ENCODE measurements at places on chromosomes 1 and 21.

DNA sequence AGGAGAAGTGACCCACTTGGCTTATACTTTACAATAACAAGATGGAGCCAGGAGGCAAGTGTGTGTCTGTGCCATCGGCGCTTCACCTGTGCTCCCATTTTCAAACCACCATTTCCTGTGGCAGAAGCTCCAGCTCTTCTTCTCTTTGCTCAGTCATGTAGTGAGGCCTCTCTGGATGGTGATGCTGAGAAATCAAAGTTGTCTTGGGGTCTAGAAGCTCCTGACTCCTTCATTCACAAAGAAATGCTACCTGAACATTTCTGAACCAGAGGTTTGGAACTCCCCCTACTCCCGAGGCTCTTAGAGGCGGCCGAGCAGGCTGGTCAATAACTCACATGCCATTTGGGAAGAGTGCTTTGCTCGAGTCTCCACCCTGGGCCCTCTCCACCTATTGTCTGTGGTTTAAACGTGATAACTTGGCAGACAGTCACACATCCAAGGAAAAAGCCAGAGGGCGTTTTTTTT, 18.0 kb downstream of the SLAMF1 start:
- DNase-seq = peak; percentile 53

- no peak for DNase-seq
Observed at GRCh38 chr1:228379666-228380065, 27.0 kb downstream of the TRIM11 start.

DNA sequence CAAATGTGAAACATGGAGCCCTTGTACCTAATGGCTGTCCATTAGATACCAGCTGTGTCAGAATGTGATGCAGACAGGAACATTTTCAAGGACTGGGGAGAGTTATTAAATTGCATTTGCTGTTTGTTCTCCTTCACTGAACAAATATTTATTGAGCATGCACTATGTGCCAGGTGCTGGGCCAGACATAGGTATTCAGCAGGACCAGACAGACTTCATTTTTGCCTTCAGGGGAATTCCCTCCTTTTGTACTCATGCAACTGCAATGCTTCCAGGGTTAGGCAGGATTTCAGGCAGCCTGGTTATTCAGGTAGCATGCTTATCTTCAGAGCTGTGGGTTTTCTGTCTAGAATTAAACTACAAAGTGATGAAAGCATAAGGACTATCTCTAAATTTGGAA, 64.2 kb upstream of the SMYD2 start:
- no peak for DNase-seq

DNA sequence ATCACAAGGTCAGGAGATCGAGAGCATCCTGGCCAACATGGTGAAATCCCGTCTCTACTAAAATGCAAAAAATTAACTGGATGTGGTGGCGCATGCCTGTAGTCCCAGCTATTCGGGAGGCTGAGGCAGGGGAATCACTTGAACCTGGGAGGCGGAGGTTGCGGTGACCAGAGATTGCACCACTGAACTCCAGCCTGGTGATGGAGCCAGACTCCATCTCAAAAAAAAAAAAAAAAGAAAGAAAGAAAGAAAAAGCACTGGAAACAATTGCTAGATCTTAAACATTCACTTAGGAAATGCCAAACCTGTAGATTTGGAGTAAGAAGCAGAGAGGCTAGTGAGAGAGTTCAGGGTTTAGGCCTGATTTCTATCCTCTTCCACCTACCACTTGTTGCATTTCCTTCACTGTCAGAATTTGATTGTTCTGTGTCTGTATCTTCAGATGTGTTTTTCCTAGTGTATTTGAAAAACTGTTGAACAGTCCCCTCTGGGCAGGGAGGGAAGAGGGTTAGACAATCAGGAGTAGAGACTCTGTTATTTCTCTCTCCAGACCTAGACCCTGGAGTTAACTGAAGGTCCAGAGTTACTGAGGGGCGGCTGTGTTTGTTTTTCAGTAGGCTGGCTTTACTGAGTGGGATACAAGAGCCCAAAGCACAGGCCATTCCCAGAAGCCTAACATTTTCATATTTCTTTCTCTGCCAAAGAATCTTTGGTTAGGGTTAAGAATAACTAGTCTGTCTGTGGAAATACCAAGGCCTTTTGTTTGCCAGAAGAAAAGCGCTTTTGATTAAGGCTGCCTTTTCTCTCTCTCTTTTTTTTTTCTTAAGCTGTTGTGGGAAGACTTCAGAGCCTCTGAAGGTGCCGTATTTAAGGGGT, 31.1 kb upstream of the MACF1 start:
- no peak for DNase-seq

- DNase-seq = no peak
Observed at GRCh38 chr1:239218301-239218700, 168.1 kb upstream of the CHRM3 start.

GRCh38 chr1:40919475-40920011, 57.4 kb upstream of the CITED4 start:
- DNase-seq = no peak

GRCh38 chr1:3410142-3410925, 44.1 kb upstream of the ARHGEF16 start:
- DNase-seq = no peak

DNA sequence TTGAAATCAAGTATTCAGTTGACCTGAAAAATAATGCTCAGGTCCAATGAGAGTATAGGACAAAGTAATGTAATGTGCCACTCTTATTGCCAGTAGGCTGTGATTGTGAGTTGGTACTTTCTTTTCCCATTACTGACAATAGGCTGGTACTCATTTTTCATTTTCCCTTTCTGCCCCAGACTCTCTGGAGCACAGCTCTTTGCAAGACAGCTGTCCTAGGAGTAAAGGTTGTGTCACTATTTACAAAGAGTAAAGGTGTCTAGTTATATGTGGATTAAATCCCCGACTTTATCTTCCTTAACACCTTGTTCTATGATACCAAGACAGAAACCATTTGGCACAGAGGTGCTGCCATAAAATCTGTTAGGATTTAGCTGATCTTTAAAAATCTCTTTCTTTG, 32.3 kb upstream of the RASAL2 start:
- DNase-seq = no peak

DNA sequence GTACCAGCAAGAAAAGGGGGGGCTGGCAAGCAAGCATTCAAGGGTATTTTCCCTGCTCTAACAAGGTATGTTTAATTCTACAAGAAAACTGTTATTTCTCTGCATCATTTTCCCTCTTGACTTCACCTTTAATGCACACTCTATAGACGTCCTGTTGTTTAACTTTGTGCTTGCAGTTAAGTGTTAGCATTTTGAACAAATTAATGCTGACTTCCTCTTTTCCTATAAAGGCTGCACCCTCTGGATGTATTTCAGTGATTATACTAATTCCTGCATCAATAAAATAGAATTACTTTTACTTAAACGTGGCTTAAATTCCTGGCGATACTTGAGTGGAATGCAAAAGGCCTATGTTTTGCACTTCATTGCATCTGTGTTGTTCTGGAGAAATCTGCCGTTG, 183.3 kb downstream of the KCNJ6 start:
- no peak for DNase-seq

GRCh38 chr1:29557701-29558600, 321.6 kb downstream of the PTPRU start:
- DNase-seq = no peak

DNA sequence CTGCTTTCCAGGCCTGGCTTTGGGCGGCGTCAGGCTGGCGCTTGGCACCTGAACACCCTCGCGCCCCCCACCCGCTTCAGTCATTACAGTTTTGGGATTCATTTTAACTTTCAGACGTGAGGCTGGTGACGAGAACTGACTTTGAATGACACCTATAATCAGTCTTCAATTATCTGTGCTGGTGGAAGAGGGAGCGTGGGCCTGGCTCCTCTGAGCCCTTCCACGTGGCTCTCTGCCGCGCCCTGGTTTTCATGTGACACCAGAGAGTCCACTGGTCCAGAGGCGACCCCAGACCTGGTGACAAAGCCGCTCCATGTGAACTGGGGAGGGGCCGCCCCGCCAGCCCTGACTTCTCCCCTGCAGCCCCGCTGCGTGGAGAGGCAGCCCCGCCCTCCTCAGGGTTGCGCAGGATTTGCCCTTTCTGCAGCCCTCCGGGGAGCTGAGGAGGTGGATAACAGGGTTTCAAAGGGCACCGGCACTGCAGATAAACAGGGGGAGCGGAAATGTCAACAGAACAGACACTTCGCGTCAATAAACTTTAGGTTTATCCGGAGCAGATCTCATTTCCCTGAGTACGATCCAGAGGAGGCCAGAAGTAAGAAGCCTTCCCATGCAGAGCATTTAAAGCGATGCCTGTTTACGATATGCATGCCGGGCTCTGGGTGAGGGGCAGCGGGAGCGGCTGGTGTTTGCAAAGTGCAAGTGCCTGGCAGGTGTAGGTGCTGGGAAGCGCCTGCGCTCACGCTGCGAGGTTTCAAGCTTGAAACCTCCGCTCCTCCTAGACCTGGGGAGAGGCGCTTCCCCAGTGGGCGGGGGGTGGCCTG, 56.4 kb downstream of the AJAP1 start:
- DNase-seq = no peak

- DNase-seq = no peak
Observed at GRCh38 chr1:214404571-214405213, 123.7 kb downstream of the SMYD2 start.

DNA sequence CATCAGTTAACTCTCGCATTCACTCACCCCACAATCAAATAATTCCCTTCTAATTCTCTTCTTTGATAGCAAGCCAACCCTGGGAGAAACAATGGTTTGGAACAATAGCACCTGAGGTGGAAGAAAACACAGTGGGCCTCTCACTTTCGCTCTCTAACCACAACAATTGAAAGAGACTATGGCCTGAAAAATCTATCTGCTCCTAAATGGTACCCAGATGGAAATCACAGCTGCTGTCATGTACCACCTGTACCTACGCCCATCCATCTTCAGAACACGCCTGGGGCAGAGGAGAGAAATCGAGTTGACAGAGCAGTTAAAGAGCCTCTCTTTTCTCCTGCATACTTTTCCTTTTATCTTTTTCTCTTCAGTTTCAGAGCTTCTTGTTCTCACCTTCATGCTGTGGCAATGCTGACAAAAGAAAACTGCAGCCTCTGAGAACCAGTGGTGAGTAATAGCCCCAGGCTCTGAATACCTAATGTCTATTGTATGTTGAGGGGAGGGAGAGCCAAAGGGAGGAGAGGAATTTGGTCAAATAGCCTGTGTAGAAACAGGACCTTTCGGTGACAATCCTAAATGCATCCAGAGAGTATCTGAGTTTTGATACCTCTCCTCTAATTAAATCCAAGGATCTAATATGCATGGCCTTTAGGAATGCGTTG, 57.7 kb downstream of the ZC3H11B start:
- DNase-seq = no peak

- no peak for DNase-seq
Observed at GRCh38 chr1:187070076-187070475, 241.3 kb downstream of the PLA2G4A start.

- no peak for DNase-seq
Observed at GRCh38 chr1:243739335-243740003, 110.6 kb downstream of the AKT3 start.

DNA sequence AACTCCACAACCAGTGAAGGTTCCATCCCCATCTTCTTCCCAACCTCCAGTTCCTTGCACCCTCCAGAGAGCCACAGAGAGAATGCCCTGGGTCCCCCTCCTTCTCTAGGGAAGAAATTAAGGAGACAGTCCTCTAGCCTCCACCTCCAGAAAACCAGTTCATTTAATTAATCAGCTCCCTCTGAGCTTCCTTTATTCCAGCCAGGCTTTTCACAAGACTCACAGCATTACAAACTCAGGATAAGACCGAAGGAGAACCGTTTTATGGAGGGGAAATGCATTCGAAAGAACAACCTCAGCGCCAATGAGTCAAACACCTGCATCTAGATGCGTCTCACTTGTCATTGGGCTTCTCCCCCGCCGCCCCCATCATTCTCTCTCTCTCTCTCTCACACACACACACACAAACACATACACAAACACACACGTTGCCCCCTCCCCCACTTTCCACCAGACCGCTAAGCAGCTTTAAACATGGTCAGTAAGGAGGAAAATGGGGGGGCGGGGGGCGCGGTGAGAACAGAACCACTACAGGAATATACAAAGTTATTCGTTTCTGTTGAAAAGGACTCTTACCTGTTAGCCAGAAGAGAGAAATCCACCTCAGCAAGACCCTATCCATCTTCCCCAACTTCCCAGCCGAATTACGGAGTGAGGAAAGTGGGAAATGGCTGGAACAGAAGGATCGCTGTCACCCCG, 544 bp downstream of the ILDR2 start:
- peak; percentile 29 for DNase-seq

DNA sequence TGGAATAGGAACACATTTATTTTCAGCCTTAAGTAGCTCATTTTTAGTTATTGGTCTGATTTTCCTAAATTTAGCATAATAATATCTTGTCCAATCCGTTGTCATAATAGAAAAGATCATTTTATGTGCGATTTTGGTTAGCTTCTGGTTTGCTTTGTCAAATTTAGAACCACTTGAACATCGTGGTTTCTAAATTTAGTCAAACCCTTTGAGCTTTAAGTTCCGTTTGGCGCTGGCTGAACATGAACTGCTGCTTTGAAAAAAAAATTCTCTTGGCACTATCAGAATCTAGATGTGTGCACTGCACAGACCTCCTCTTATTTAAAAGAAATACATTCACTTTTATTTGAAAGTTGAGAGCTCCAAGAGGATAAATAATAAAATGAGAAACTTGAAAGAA, 370.6 kb downstream of the PTPRC start:
- peak; percentile 28 for DNase-seq

GRCh38 chr1:41589395-41589794, 104.9 kb upstream of the EDN2 start:
- no peak for DNase-seq

DNA sequence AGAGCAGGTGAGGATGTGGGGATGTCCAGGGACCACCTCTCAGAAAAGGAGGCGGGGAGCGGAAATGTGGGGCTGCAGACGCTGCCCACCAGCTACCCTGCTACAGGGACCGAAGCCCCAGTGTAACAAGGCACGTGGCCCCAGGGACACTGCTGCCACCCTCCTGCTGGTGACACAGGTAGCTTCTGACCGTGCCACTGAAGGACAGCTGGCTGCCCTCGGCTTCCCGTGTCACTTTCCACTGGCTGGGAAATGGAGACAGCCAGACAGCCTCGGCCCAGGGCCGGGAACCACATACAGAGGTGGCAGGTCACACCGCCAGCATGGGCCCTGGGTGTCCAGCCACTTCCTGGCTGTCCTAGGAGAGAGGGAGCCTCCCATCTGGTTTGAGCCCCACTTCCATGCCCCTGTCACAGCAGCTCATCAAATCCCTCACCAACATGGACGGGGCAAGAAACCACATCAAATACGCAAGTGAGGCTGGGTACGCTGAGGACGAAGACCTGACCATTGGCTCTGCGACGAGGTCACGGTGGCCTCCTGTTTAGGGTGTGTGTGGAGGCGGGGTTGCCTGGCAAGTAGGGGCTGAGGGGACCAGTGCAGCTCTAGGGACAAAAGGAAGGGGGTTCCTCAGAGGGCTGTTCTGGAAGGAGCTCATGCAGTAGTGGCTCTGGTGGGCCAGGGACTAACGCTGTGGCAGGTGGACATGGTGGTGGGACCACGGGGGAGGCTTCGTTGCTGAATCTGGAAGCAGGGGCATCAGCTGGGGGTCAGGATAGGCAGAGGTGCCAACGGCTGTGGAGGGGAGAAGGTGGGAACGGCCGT, 5.0 kb downstream of the PEX10 start:
- DNase-seq = no peak

DNA sequence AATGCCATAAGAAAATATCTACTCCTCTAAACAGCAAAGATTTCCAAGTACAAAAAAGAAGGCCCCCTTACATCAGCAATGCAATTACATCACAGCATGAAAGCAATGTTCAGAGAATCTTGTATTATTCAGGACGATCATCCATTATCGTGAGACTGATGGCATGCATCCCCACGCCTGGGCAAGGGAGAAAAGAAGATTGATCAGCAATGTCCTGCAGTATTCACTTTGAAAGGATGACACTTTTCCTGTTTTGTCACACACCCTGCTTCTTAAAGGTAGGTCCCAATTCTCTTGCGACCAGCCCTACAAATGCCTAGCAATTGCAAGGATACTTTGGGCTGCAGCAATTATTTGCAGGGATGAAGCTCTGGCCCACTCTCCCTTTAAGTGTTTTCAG, 108.7 kb downstream of the TOMM20 start:
- no peak for DNase-seq

Data from activated CD4-positive, alpha-beta T cell treated with anti-CD3 and anti-CD28 coated beads, Interleukin-2, amount 10 ng/mL, durations not matched to agents 7 days and 5 days (primary cell).